Fibroblast of mammary gland (primary cell): ENCODE measurements at places on chromosomes 2 and 18.
A peak's percentile ranks its signal among the peaks of the same experiment; 100 is the strongest.

DNA sequence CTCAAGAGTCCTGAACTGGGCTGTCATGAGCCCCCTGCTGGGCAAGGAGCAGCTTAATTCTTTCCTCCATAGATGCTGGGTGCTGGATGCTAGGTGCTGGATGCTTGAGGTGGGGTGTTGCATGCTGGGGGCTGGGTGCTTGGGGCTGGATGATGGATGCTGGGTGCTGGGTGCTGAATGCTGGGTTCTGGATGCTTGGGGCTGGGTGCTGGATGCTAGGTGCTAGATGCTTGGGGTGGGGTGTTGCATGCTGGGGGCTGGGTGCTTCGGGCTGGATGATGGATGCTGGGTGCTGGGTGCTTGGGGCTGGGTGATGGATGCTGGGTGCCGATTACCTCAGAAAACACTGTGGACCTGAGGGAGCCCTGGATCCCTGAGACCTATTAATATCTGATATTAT lies 837.7 kb downstream of the GALR1 start:
- DNase-seq, result no peak

DNA sequence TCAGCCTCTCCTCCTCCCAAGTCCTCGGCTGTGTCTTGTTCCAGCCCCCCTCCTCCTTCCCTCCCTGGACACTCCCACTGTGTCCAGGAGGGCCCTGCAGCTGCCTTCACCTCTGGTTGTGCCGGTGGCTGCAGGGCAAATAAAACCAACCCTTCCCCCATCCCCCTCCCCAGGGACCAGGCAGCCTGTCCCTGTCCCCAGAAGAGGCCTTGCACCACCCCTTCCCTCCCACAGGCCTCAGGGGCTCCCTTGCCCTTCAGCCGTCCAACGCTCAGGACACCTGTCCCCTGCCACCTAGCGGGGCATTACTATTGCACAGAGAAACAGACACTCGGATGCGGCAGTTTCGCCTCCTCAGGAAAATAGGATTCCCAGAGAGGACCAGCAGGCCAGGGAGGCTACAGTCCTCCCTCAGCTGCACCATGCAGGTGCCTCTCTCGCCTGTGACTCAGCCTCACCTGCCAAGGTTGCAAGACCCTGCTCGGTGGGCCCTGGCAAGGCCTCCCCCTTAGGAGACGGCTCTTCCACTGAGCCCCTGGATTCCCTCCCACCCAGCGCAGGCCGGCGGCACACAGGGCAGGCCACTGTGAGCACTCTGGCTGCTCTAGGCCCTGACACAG lies 5.5 kb upstream of the GPC1 start:
- DNase-seq, result no peak

DNA sequence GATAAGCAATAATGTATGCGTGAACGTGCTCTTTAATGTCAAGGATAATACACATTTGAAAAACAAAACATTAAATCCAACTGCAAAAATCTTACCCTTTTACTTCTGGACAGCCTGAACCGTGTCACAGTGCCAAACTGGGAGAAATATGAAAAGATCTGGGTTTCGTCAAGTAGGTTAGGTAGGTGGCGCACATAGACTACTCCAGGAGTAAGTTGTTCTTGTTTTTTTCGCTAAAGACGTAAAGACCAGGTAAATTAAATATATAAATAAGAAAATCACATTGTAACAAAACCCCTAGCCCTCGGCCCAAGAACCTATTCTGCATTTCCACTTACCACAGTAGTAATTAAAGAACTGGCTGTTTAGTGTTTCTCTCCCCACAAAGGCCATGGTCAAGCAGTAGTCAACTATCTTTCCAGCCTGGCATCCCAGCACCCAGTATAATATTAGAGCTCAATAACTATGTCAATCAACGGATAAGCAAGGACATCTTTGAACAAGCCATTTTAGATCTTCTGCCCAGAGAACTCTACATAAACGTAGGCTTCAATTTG lies 1.1 kb downstream of the NIFK start:
- peak; percentile 40 for DNase-seq

GRCh38 chr2:75055142-75055819 lies 96.8 kb downstream of the POLE4 start:
- no peak for DNase-seq

- no peak for DNase-seq
Observed at GRCh38 chr2:53765767-53766166, 1.8 kb upstream of the CHAC2 start.

DNA sequence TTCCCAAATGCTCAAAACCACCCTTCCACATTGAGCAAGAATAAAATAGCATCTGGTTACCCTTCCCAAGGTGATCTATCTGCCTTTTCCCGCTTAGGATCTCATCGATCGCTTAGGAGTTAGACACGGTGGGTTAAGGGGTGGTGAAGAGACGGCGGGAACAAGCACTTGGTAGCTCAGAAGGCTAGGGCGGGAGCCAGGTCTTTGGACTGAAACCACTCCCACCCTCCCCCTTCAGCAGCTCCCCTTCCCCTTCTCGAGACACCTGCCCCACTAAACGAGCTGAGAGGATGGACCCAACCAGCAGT lies 513 bp downstream of the THOC1 start:
- DNase-seq, result peak; percentile 11

DNA sequence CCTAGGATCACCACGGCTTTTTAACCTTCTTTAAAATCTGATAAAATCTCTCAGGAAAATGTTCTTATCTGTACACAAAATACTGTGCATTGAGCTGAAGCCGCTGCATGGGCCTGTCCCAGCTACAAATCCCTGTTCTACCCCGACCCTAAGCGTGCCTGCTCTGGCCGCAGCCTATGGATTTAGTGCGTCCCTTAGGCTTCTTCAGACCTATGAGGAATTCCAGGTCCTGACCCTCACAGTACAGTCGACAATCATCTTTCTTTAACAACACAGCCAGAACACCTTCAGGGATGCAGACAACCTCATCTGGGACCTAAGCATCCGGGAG lies 477 bp upstream of the WDCP start:
- no peak for DNase-seq

DNA sequence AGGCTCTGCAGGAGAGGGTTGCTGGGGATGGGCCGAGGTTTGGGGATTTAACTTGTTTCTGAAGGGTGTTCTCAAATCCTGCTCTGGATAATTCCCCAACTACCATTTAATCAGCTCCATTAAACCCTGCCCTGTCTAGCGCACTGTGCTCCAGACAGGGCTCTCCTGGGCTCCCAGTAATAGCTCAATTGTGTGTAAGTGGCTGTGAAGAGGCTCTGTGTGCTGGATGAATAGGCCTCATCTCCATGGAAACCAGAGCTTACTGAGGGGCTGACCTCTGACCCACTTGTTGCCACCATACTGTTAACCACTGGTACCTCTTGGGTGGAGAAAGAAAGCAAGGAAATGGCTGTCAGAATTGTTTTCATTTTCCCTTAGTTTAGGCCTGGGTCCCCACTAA lies 92.9 kb downstream of the TGOLN2 start:
- DNase-seq, result no peak

GRCh38 chr2:239466755-239467271 lies 66.0 kb upstream of the HDAC4 start:
- no peak for DNase-seq

DNA sequence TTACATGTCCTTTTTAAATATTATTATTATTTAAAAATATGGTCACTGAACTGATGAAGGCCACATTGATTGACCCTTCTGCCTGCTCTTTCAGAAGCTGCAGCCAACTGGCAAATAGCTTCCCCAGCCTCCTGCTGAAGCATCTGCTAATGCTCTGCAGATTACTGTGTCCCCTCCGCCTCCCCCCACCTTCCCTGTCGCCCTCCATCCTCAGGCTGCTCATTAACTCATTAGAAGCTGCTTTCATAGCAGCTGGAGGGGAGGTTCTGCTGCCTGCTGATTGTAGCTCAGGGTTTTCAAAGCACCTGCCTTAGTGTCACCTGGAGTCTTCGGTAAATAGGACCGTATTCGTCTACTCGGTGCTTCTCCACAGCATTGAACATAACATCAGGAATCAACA lies 24.8 kb upstream of the LMAN1 start:
- no peak for DNase-seq

- DNase-seq, result no peak
Observed at GRCh38 chr2:141515931-141516330, 614.9 kb downstream of the LRP1B start.

- no peak for DNase-seq
Observed at GRCh38 chr18:54165450-54165849, 59.0 kb downstream of the MBD2 start.

DNA sequence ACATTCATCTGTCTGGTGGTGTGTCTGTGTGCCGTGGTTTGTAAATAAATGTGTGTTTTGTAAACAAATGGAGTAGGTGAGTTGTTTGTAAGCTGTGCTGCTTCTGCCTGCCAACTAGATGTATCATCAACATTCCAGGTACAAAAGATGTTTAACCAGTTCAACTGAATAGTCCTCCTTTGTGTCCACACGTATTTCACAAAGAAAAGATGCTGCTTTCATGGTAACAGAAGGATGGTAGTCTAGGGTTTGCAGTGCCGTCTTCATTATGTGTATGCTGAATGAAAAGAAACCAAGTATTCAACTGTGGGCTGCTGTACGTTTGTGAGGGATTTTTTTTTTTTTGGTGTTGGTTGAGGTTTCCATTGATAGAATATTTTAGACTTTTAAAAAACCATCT lies 72.1 kb downstream of the CAMKMT start:
- no peak for DNase-seq

DNA sequence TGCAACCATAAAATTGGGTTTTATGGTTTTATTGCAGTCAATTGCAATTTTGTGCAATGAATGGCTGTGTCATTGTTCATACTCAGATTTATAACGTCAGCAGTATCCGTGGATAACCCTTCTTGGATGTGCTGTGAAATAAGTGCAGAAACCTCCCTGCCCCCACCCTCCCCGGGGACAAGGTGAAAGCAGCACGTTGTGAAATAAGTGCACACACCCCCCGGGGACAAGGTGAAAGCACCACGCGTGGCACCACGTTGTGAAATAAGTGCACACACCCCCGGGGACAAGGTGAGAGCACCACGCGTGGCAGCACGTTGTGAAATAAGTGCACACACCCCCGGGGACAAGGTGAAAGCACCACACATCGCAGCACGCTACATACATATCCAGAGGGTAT lies 93.6 kb upstream of the NFATC1 start:
- no peak for DNase-seq

- no peak for DNase-seq
Observed at GRCh38 chr2:231130336-231131056, 5.7 kb upstream of the HTR2B start.
